Lung (tissue), 17 donors: ENCODE measurements at places on chromosomes 5 and 9.

DNA sequence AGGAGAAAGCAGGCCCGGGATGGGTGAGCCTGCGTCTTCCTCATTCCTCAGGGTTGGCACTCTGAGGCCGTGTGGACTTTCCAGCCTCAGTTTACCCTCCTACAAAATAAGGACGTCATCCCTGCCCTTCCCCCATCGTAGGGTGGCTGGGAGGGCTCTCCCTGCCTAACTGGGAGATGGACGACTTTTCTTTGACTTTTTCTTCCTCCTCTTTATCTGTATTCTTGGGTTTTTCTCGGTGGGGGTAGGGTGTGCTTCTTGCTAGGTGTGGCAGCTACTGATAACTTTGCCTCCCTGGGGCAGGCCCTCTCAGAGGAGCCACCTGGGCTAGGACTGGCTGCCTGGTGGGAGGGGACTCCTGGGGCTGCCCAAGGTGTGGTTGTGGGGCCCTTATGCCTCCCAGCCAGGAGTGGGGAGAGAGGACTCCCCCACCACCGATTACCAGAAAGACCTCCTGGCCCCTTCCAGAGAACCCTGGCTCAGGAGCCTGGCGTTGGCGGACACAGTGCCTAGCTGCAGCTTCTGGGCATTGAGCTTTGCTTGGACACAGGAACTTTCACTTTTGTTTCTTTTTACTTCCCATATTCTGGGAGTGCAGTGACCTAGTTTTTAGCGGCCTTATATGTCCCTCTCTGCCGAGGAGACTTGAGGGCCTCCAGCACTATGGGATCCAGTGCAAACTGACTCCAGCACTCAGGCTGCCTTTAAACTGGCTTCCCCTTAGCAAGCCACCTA lies 6.1 kb downstream of the GLIPR2 start:
- no peak overlapping the region for H3K4me3 ChIP-seq
- DNase-seq, result peak; percentile 21
- H3K36me3 ChIP-seq, result peaks cover 2% of the 10 kb centered on the region
- no peaks in the 10 kb centered on the region for H3K27me3 ChIP-seq
- no peaks in the 10 kb centered on the region for H3K4me1 ChIP-seq
- peak overlapping the region; percentile 88 for H3K27ac ChIP-seq

GRCh38 chr5:79800979-79801827 lies 111.6 kb downstream of the CMYA5 start:
- DNase-seq, result no peak
- no peak overlapping the region for H3K27ac ChIP-seq
- H3K4me1 ChIP-seq, result no peaks in the 10 kb centered on the region
- no peaks in the 10 kb centered on the region for H3K27me3 ChIP-seq
- H3K36me3 ChIP-seq, result no peaks in the 10 kb centered on the region

DNA sequence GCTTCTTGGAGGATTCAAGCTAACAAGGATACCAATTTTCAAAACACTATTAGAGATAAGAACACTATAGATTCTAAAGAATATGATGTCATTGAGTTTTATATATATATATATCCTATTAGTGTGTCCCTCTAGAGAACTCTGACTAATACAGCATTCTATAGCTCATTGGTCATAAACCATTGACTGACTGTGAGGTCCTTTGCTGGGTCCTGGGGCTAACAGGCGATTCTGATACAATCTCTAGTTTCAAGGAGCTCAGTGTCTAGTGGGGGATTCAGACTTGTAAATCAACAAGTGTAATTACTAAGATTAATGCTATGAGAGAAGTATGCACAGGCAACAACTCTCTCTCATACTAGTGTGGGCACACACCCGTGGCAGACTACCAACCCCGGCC lies 234.5 kb downstream of the DENND1A start:
- no peaks in the 10 kb centered on the region for H3K4me1 ChIP-seq
- peaks cover 7% of the 10 kb centered on the region for H3K27me3 ChIP-seq
- no peak overlapping the region for H3K27ac ChIP-seq
- H3K4me3 ChIP-seq, result no peak overlapping the region
- no peak for DNase-seq

DNA sequence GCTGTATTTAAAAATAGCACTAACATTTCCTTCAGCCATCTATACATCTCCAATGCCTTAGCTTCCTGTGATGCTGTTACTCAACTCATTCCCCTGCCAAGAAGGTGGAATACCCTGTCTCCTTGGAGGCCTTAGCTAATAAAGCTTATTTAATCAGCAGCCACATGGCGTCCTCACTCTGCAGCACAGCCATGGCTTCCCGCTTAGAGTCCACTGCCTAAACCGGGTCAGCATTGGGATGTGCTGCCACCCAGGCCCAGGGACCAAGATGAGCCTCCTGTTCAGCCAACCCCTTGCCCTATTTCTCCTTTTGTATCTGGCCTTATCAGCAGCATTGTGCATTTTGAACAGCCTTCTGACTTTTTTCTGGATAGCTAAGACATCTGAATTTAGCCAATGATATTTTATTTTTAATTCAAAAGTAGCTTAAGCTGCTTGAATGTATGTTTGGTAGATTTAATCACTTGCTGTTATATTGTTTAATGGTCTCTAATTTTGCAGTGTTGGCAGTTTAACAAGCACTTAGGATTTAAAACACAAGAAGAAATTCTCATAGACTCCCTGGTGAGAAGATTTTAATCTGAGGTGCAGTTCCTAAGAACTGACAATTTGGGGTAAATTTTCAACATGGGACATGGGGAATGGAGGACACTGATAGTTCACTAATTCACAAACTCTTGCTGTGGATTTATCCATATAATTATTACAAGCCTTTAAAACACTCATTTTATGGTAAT lies 113.0 kb downstream of the RPS23 start:
- no peaks in the 10 kb centered on the region for H3K36me3 ChIP-seq
- no peak overlapping the region for H3K4me3 ChIP-seq
- H3K27me3 ChIP-seq, result no peaks in the 10 kb centered on the region
- H3K4me1 ChIP-seq, result peaks cover 10% of the 10 kb centered on the region
- peak overlapping the region; percentile 68 for H3K27ac ChIP-seq
- peak; percentile 72 for DNase-seq

GRCh38 chr5:129820-130219 lies 37.9 kb downstream of the PLEKHG4B start:
- no peaks in the 10 kb centered on the region for H3K4me1 ChIP-seq
- no peaks in the 10 kb centered on the region for H3K36me3 ChIP-seq
- no peak overlapping the region for H3K4me3 ChIP-seq
- DNase-seq, result no peak
- H3K27me3 ChIP-seq, result no peaks in the 10 kb centered on the region

- peaks cover 3% of the 10 kb centered on the region for H3K4me1 ChIP-seq
- no peak for DNase-seq
- no peak overlapping the region for H3K27ac ChIP-seq
- H3K4me3 ChIP-seq, result no peak overlapping the region
- no peaks in the 10 kb centered on the region for H3K27me3 ChIP-seq
Measured at GRCh38 chr5:430214-430925, 12.6 kb upstream of the EXOC3 start.

DNA sequence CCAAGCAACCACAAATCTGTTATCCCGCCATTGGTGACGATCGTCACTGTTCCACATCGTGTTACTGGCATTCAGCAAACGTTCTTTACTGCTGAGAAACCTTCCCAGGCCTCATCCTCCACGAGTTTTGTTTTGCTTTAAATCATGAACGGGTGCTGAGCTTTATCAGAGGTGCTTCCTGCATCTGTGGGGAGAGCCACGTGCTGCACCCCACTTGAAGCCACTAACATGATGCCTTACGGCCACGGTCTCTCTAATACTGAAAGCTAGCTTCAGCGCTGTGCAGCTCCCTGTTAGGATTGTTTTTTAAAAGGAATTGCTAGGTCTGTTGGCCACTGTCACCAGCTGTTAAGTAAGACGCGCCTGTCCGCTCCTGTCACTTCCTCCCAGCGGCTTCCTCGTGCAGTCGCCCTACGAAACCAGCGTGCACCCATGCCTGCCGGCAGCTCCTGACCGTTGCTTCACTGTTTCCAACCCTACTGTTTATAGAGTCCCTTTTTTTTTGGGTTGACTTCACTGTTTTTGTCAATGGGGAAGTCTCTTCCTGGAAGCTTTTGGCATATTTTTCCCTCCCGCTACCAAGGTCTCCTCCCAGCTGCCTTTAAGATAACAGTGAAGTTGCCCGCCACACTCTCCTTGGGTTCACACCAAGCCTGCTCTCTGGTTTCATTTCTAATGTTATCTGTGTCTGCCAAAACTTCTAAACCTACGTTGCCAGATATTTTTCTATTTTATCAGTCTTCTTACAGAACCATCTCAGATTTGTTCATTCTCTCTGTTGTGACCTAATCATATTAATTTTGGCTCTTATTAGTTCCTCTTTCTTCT lies 20.3 kb downstream of the LPCAT1 start:
- no peaks in the 10 kb centered on the region for H3K4me1 ChIP-seq
- no peak for DNase-seq
- no peak overlapping the region for H3K4me3 ChIP-seq
- H3K27ac ChIP-seq, result no peak overlapping the region
- H3K27me3 ChIP-seq, result no peaks in the 10 kb centered on the region
- H3K36me3 ChIP-seq, result peaks cover 6% of the 10 kb centered on the region

- H3K4me3 ChIP-seq, result no peak overlapping the region
- no peak for DNase-seq
- no peaks in the 10 kb centered on the region for H3K4me1 ChIP-seq
- peaks cover 16% of the 10 kb centered on the region for H3K36me3 ChIP-seq
- no peaks in the 10 kb centered on the region for H3K27me3 ChIP-seq
Measured at GRCh38 chr5:180001136-180001535, 70.4 kb downstream of the RNF130 start.

GRCh38 chr9:76591256-76591950 lies 132.4 kb downstream of the GCNT1 start:
- H3K4me1 ChIP-seq, result no peaks in the 10 kb centered on the region
- no peaks in the 10 kb centered on the region for H3K27me3 ChIP-seq
- DNase-seq, result no peak
- H3K27ac ChIP-seq, result no peak overlapping the region

- no peaks in the 10 kb centered on the region for H3K4me1 ChIP-seq
- H3K36me3 ChIP-seq, result no peaks in the 10 kb centered on the region
- no peak overlapping the region for H3K27ac ChIP-seq
- DNase-seq, result no peak
- H3K4me3 ChIP-seq, result no peak overlapping the region
Measured at GRCh38 chr5:110853267-110853666, 114.5 kb downstream of the SLC25A46 start.

- peak; percentile 69 for DNase-seq
- no peaks in the 10 kb centered on the region for H3K27me3 ChIP-seq
- peaks cover 41% of the 10 kb centered on the region for H3K4me1 ChIP-seq
- peak overlapping the region; percentile 65 for H3K27ac ChIP-seq
- no peak overlapping the region for H3K4me3 ChIP-seq
Measured at GRCh38 chr9:110065532-110065931, 142.4 kb downstream of the C9orf152 start.

DNA sequence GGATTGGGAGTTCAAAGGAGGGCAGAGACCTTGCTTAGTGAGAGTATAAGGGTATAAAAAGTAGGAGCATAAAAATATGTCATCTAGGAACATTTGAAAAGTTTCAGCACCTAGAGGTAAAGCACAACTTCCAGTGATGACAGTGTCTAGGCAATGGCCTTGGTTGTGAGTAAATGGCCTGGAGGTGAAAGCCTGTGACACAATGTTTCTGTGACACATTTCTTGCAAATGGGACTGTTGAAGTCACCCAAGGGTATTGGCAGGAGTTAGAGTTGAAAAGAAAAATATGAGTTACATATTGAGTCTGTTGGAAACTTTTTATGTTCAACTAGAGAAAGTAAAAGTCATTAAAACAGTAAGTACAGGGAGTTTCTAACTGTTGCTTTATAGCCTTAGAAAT lies 14.8 kb downstream of the C5orf47 start:
- no peaks in the 10 kb centered on the region for H3K27me3 ChIP-seq
- no peak overlapping the region for H3K4me3 ChIP-seq
- peaks cover 7% of the 10 kb centered on the region for H3K4me1 ChIP-seq
- H3K27ac ChIP-seq, result no peak overlapping the region

DNA sequence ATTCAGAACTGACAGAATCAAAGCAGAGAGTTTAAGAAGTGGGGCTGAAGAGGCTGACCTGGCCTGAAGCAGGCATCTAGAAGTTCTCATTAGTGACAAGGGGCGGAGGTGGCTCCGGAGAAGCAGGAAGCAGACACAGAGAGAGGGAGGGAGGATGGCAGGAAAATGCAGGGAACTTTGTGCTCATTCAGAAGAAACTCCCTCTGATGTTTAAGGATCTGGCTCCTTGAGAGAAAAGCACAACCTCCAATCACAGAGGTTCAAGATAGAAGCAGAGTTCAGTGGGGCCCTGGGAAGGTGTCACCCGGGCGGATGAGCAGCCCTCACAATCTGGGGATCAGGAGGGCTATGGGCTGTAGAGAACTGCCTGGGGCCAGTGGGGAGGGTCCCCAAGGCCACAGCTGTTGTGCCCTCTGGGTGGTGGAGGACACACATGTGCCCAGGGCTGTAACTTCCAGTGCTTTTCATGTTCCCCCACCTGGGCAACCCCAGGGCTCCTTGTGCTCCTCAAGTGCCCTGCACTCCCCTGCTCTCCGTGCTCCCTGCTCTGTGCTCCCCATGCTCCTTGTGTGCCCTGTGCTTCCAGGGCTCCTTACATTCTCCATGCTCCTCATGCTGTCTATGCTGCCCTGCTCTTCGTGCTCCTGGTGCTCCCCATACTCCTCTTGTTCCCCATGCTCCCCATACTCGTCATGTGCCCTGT lies 51.4 kb downstream of the TRIP13 start:
- H3K4me1 ChIP-seq, result peaks cover 26% of the 10 kb centered on the region
- no peak overlapping the region for H3K4me3 ChIP-seq
- H3K27me3 ChIP-seq, result no peaks in the 10 kb centered on the region
- no peak overlapping the region for H3K27ac ChIP-seq

DNA sequence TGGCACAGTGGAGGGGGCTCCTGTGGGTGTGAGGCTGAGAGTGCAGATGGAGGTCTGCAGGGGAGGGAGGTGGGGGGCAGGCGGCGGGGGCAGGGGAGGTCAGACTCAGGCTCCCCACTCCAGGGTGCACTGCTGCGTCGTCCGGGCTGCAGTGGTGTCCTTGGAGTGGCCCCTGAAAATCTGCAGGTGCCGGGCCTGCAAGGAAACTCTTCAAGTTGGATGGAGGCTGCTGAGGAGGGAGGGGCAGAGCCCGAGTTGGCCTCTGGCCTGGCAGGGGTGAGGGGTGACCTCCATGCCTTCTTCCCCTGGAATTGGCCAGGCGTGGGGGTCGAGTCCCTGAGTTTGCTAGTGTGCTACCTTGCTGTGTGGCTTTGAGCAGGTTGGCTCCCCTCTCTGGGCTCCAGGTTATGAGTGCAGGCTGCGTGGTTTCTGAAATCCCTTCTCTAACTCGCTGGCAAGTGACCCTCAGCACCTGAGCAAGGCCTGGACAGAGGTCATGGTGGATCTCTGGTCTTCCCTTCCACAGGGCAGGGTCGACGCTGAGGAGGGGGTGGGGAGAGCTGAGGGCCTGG lies 888 bp downstream of the ADAMTSL2 start:
- no peaks in the 10 kb centered on the region for H3K27me3 ChIP-seq
- no peaks in the 10 kb centered on the region for H3K4me1 ChIP-seq
- peak overlapping the region; percentile 43 for H3K4me3 ChIP-seq
- no peaks in the 10 kb centered on the region for H3K36me3 ChIP-seq
- no peak overlapping the region for H3K27ac ChIP-seq

GRCh38 chr9:128043467-128043868 lies 23.7 kb downstream of the NAIF1 start:
- H3K27ac ChIP-seq, result no peak overlapping the region
- no peaks in the 10 kb centered on the region for H3K36me3 ChIP-seq
- H3K4me3 ChIP-seq, result no peak overlapping the region
